ENCODE measurements at places on chromosomes 4 and X.
A peak's percentile ranks its signal among the peaks of the same experiment; 100 is the strongest.

GRCh38 chrX:151899622-151900021 is 13.1 kb upstream of the MAGEA4 start:
- DNase-seq, result no peak

- DNase-seq, result no peak
Measured at GRCh38 chr4:11152684-11153083, 276.0 kb downstream of the HS3ST1 start.

GRCh38 chr4:177596035-177596434 is 153.8 kb upstream of the AGA start:
- DNase-seq, result peak; percentile 68

- no peak for DNase-seq
Measured at GRCh38 chrX:10519278-10519677, 101.1 kb downstream of the MID1 start.

GRCh38 chr4:9835430-9835829 is 54.0 kb downstream of the DRD5 start:
- DNase-seq, result no peak

DNA sequence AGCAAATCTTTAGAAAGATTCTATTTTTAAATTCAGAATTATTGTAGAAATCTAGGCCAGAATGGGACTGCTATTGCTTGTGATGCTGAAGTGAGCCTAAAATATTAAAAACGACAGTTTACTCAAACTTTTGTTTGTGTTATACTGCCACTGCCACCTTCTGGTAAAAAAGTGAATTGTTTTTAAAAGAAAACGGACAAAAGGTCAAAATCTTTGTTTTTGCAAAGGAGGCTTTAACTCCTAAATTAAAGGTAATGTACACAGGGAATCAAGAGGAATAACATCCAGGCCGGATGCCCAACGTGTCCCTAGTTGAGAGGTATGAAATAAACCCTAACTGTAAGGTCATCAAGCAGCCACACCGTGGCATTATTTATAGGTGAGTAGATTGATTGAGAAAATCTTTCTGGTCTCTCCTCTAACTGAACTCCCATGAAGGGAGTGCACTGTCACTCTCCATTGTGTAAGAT is 338.3 kb upstream of the GALNT7 start:
- DNase-seq, result peak; percentile 24

DNA sequence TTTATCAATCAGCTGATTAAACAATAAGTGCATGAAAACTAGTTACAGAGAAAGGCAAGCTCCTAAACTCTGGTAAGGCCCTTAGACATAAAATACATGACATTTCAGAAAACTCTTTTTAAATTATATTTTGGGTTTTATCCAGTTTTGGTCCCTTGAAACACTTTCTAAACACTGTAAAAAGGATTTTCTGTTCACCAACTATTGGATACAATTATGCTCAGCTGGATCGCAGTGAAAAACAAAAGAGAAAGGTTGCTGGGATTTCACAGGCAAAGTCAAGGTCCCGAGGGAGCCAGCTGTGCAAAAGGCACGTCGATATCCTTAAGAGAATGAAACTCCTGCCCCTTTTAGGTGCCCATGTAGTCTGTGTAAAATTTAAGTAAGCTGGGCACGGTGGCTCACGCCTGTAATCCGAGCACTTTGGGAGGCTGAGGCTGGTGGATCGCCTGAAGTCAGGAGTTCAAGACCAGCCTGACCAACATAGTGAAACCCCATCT is 1018.4 kb upstream of the INTU start:
- DNase-seq, result no peak

DNA sequence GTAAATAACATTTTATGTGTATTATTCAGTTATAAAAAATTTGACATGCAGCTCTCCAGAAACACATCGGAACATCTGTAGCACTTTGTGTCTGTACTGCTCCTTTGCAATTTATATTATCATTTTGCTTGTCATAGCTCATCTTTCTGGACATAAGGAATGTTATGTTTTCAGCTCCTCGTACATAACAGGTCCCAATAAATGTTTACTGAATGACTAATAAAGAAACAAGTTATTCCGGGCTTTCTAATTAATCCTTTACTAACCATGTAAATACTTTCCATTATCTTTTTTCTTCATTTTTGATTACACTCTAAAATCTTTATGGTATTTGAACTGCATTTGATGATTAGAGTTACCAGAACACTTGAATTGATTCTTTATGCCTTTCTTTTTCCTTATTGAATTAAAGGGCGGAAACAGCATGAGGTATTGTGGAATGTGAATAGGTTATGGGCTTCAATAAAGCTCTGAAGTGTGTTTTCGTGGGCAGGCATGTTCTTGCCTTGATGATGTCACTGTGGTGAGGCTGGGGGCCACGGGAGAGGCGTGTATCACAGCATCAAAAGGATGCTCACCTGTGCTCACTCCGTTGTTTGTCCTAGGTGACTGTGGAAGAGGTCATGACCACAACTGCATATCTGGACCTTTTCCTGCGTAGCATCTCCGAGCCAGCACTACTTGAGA is 131.6 kb downstream of the GATB start:
- DNase-seq, result no peak

DNA sequence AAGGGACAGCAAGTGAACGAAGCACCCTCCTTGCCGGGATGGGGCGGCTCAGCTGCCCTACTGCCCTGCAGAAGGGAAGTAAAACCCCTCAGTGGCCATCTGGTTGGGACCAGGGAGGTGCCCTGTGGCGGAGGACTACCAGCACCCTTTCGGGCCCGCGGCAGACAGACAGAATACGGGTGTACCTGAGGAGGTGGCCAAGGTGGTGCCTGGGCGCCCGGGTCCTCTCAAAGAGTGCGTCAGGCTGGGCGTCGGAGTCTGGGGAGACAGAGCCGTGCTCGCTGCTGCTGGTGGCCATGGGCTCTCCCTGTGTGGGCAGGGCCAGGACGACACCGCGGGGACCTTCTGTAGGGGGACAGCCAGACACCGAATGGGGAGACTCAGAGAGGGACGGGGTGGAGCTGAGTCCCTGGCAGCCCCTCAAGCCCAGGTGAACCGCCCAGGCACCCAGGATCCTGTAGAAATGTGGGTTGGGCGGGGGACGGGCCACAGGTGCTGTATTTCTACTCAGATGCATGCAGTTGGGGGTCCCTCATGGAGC is 29.7 kb downstream of the PDHA1 start:
- no peak for DNase-seq

- DNase-seq, result no peak
Measured at GRCh38 chr4:104930298-104930697, 216.4 kb upstream of the TET2 start.

DNA sequence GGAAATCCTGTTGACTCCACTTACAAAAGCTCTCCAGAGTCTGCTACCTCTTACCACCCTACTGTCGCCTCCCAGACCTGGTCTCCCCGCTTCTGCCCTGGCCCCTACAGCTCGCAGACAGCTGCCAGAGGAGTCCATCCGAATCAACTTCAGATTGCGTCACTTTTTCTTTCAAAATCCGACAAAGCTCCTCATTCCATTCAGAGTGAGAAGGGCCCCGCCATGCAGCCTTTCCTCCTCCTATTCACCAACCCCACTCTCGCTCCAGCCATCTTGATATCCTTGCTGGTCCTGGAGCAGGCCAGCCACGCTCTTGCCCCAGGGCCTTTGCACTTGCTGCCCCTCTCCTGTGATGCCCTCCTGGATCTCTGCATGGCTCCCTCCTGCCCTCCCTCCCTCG is 5.2 kb upstream of the OPN1LW start:
- no peak for DNase-seq

GRCh38 chrX:1295550-1295949 is 26.9 kb downstream of the CSF2RA start:
- DNase-seq, result no peak

DNA sequence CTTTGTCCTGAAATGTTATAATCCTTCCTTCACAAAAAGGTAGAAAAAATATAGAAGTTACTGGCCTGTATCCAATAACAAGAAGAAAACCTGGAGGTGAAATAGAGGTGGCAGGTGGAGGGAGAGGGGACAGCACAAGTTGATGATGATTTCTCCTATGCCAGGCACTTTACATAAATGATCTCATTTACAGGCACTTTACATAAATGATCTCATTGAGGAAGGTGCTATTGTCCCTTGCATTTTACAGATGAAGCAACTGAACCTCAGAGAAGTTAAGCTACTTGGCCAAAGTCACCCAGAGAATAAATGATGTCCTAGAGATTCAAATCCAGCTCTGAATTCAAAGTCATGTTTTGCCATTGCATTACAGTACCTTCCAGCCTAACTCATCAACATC is 7.1 kb upstream of the OPHN1 start:
- no peak for DNase-seq

DNA sequence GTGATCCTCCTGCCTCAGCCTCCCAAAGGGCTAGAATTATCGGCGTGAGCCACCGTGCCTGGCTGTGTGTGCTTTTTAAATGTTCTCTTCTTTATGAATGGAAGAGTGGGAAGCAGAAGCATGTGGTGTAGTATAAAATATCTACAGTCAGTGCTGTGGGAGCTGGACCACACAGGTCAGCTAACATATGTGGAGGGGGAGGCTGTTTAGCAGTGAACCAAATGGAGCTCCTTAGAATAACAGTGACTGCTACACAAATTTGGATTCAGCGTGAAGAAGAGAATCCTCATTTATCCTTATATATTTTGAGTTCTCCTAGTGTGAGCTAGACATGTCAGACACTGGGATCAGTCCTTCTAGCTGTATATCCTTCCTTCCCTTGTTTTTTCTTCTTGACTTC is 3.2 kb downstream of the SNX25 start:
- no peak for DNase-seq

DNA sequence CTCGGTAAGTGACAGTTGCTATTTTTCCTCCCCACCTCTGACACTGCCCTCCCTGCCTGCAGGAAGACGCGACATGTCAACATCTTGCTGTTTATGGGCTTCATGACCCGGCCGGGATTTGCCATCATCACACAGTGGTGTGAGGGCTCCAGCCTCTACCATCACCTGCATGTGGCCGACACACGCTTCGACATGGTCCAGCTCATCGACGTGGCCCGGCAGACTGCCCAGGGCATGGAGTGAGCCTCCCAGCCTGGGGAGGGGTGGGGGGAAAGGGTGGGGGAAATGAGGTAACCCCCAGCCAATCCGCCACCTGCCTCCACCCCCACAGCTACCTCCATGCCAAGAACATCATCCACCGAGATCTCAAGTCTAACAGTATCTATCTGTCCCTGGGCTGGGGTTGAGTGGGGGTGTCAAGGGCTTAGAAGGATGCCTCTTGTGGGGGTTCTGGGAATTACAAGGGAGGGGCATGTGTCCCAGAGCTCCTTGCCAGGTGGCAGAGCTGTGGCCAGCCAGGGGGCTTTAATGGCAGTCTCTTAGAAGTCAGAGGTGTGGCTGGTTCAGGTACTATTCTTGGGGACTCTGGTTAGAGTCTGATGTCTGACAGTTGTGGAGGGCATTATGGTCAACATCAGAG is 7.8 kb downstream of the ARAF start:
- no peak for DNase-seq

- DNase-seq, result no peak
Measured at GRCh38 chr4:146073517-146073916, 102.0 kb upstream of the LSM6 start.

DNA sequence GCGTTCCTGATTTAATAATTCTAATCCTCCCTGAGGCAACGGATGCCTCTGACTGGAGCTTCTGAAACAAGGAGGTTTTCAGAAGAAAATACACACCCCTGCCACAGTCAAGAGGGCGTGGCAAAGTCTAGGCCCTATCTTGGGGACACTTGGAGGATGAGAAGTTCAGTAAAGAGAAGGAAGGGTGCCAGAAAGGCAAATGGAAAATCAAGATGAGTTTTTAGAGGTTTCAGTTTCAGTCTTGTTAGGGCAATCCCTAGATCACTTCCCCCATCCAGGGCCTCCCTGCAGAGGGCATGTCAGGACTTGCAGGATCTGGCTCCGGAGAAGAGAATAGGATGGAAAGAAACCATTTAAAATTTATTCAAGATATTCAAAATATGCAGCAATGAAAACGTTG is 28.5 kb upstream of the FGF2 start:
- no peak for DNase-seq

DNA sequence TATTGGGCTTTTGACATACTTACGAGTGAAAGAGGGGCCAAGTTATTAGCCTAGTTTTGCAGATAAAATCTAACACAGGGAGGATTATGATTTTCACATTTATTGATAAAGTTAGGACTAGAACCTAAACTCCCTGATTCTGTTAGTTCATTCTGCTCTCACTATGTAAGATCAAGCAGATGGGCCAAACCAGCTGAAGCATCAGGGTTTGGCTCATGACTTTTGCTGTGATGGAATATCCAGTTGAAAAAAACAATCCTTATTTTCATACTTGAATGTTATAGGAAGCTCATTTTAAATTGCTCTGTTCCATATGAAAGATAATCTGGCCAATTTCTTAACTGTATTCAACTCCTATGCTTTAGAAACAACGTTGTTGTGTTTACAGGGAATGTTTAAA is 21.2 kb downstream of the SPRY1 start:
- no peak for DNase-seq

DNA sequence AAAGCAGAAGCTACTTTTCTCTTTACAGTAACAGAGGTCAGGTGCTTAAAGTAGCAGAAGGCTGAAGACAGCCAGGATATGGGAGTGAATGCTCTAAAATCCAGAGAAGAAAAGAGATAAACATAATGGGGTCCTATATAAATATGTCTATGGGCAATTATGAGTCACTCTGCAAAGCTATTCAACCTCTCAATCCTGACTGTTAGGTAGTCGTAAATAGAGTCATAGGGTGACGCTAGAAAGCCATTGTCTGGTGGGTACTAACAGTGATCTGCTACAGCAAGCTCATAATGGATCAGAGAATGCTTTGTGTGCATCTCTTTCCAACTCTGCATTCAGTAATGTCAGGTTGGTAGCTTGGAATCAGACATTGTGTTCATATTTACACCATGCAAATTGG is 53.5 kb upstream of the PDE5A start:
- DNase-seq, result no peak

- DNase-seq, result no peak
Measured at GRCh38 chrX:79452881-79453280, 85.7 kb upstream of the ITM2A start.

GRCh38 chr4:17398035-17398434 is 113.9 kb downstream of the QDPR start:
- no peak for DNase-seq

GRCh38 chrX:133980406-133980805 is 5.0 kb downstream of the GPC3 start:
- no peak for DNase-seq

GRCh38 chrX:113747274-113747973 is 836.5 kb upstream of the HTR2C start:
- no peak for DNase-seq

DNA sequence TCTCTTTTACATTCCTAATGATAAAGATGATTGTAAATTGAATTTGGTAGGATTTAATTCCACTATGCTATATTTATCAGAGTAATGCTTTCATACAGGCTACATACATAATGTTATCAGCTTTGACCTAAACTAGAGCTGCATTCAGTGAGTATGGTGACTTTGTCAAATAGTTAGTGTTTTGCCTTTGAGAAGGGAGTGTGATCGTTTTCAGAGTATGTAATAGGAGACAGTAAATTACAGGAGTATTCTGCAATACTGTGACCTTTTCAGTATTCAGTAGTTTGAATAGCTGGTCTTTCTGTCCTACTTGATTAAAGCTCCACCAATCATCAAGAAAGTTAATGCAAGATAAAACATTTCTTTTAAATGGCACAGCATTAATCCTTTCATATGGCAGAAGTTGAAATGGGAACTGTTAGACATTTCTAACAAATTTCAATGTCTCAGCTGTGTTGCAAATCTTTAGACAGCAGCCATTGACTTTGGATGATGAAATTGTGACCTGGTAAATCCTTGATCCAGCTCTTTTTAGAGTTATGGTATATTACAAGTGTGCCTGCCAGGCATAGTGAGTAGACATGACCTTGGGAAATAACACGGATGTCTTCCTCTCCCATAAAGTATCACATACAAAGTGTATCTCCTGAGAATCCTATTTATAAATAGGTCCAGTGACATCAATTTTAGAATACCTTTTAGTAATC is 455.3 kb downstream of the KCTD8 start:
- no peak for DNase-seq

All from kidney capillary endothelial cell (primary cell).